ENCODE measurements at places on chromosomes 7 and 10.

- no peak for DNase-seq
Measured at GRCh38 chr10:4254101-4254994, 469.3 kb upstream of the KLF6 start.

- DNase-seq: no peak
Measured at GRCh38 chr7:80499350-80499953, 12.4 kb downstream of the GNAT3 start.

- no peak for DNase-seq
Measured at GRCh38 chr10:124648738-124649137, 95.4 kb downstream of the FAM53B start.

DNA sequence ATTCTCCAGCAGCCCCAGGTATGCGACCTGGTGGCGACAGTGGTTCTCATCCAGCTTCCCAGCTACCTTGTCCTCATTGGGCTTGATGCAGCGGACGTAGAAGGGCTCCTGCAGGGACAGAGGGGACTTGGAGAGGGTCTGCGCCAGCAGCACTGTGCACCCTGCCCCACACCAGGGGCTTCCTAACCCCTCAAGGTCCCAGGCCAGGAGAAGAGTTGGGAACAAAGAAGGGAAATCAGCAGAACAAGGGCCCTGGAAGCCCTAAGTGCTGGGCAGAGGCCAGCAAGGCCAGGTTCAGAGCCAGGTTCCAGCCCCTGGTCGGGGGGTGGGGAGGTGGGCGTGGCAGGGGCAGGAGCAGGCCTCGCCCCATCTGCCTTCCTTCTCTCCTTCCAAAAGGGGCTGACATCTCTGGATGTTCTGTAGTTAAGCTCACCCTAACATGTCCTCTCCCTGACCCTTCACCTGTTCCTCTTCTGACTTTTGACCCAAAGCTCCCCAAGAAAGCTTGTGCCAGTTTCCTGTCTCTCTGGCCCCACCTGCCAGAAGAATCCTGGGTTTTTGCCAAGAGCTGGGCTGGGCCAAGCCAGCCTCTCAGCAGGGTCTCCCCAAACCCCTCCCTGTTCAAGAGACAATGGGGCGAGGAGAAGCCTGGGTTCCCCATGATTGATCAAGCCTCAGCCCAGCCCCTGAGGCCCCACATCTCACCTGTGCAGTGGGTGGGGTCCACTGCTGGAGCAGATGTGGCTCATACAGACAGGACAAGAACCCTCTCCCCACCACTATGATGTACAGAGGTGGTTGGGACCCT is 11.9 kb downstream of the MYO1G start:
- DNase-seq: no peak

GRCh38 chr10:19250546-19250945 is 201.9 kb downstream of the MALRD1 start:
- DNase-seq: no peak

DNA sequence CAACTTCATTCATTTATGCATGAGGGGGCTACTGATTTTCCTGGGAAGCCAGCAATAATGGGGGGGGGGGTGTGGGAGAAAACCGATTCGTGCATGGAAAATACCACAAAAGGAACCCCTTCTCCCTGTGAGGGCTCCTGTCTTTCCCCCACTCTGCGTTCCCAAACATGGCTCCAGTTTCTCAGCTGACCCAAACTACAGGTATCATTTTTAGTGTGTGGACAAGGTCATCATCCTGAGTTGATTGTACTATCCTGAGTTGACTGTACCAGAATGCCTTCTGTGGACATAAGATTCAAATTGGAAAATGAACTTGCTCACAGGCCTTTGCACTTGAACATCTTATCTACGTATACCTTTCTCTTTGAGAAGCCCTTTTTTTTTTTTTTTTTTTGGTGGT is 49.9 kb downstream of the ZRANB1 start:
- DNase-seq: no peak

- DNase-seq: no peak
Measured at GRCh38 chr7:129163875-129164544, 19.5 kb downstream of the TSPAN33 start.

DNA sequence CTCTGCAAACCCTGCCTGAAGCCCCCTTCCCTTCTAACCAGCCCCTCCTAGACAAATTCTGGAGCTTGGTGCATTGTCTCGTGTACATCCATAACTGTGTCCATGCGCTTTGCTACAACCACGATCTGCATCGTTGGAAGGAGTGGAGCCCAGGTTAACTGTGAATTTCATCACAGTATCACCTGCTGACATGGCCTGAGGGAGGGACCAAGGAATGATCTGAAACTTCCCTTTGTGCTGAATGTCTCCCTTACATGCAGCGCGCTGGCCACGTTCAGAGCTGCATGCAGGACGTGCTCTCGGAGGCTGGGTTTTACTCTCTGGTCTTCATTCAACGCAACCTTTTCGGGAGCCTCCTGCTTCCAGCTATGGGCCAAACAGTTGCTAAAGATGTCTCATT is 222.3 kb downstream of the CUX1 start:
- no peak for DNase-seq

DNA sequence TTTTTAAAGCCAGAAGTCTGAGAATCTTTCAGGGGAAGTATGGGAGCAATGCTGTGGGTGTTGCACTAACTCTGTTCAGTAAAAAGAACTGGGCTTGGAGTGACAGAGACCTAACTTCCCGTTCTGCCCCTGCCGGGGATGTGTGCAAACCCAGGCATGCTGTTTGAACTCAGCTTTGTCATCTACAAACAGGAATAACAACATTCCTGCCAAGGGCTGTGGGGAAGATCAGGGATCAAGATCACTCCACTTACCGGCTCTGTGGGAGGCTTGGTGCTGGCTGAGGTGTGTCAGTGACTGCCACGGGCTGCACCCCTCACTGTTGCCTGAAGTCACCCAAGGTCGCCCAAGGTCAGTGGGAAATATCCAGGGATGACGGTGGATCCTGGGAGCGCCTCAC is 23.1 kb upstream of the DRGX start:
- DNase-seq: no peak

DNA sequence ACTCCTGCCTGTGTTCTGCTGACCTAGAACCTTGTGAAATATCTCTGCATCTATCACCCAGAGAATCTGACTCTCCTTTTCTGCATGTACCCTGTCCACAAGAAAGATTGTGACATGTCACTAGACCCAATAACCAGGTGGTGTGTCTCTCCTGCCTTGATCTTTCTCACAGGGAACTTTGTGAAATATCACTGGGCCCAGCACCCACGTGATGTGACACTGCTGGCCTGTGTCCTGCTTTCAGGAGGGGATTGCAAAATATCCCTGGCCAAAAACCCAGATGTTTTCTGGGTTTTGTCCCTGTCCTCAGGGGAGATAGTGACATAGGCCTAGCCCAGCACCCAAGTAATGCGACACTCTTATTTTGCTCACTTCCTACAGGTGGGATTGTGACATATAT is 10.1 kb upstream of the ZNF107 start:
- no peak for DNase-seq

DNA sequence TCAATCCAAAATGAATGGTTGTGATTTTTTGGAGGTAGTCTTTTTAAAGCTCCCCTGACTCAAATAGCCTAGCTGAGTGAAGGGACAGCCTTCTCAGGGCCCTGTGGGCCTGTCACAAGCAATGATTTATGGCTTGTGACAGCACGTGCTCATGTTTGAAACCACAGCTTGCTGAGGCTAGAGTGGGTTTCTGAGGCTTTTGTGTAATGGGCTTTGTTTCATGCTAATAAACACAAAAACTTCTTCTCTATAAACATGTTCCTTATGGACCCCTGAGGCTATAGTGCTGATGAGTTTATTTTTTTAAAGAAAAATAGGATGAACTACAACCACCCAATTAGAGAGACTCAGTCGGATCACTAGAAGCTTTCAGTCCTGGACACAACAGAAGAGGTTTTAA is 36.1 kb upstream of the BET1 start:
- DNase-seq: no peak

- DNase-seq: no peak
Measured at GRCh38 chr7:296373-296945, 6.5 kb downstream of the FOXL3 start.

DNA sequence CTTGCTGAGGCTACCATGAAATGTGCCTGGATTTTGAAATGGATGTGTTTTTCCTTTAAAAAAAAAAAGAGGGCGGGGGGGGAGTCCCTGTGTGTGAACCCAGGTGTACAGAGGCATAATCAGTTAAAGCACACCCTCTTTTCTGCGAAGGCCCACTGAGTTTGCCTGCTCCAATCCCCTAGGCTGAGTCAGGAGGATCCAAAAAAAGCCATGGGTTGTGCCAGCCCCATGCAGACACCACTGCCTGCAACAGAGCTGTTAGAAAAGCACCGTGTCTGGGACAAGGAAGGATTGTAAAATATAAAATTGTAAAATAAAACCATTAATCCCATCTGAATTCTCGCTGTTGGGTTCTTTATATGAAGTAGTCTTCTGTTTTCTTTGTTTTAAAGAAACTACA is 217.9 kb downstream of the ADAM12 start:
- DNase-seq: no peak

DNA sequence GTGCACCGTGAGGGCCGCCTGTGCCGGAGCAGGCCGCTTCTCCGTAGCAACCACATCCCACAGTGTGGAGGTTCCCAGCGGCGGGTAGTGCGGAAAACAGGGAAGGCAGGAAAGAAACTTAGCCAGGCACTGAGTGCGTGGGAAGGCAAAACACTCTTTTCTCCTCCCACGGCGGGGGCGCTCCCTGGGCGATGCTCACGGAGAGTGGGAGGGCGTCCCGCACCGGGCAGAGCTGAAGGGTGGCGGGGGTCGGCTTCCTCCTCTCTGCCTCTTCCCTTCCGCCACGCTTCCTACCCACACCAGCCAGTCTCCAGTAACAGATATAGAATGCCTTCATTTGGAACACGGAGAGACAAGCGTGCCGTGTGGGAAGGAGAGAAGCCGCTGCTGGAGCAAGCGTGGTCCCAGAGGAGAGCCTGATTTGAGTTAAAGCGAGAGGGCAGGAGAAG is 252.5 kb downstream of the PAXIP1 start:
- no peak for DNase-seq

DNA sequence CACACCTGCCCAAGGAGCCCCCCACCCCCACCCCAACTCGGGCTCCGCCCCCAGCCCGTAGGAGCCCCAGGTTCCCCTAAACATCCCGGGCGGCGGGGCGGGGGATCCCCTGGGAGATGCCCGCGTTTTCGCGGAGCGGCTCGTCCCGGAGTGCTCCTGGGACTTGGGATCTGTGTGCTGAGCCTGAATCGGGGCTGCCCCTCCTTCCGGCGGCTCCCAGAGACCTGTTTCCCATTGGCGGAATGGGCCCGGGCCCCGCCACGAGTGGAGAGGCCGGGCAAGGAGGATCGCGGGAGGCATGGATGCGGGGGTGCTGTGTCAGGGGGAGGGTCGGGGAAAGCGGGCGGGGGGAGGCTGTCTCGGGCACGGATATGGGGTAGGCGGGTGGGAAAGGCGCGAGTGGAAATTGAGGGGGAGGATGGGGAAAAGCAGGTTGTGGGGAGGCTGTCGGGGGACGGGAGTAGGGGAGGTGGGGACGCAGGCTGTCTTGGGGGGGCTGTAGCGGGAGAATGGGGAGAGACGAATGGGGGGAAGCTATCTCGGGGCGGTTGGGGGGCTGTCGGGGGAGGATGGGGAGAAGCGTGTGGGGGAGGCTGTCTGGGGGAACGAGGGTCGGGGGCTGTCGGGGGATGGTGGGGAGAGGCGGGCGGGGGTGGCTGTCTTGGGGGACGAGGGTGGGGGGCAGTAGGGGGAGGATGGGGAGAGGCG is 572 bp upstream of the BHLHA15 start:
- DNase-seq: peak; percentile 26

- DNase-seq: peak; percentile 32
Measured at GRCh38 chr10:21534604-21535493, 817 bp downstream of the MLLT10 start.

- DNase-seq: no peak
Measured at GRCh38 chr10:111151595-111152307, 74.9 kb downstream of the ADRA2A start.

DNA sequence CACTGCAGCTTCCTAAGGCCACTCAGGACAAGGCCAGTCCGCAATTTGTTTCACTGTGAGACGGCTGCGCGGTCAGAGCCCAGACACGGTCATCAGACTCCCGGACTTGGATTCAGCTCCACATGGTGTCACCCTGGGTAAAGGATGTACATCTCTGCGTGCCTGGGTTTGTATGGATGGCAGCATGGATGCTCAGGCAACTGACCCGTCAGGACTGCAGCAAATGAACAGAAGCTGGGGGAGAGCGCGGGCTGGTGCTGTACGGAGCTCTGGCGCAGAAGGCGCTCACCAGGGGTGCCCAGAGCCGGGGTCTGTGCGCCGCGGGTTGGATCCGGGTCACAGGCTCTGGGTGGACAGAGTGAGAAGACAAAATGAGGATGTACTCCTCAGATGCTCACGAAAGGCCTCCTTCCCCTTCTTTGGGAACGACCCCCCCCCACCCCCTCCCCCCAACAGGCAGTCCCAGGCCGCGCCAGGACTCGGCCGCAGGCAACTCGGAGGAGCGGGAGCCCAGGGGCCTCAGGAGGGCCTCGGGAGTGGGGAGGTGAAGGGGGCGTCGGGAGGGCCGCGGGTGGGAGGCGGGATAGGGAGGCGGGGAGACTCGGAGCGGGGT is 92.4 kb downstream of the CXCL12 start:
- no peak for DNase-seq

DNA sequence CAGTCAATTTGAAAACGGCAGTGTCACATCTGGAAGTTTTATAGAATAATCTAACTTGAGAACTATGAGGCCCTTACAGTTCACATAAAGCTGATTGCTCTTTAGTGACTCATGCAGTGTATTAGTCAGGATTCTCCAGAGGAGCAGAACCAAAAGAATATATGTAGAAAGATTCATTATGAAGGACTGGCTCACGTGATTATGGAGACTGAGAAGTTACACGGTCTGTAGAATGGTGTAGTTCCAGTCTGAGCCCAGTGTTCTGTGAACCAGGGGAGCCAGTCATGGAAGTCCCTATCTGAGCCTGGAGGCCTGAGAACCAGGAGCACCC is 21.5 kb downstream of the RBM33 start:
- no peak for DNase-seq

- DNase-seq: no peak
Measured at GRCh38 chr10:112973046-112973445, 23.0 kb downstream of the TCF7L2 start.

DNA sequence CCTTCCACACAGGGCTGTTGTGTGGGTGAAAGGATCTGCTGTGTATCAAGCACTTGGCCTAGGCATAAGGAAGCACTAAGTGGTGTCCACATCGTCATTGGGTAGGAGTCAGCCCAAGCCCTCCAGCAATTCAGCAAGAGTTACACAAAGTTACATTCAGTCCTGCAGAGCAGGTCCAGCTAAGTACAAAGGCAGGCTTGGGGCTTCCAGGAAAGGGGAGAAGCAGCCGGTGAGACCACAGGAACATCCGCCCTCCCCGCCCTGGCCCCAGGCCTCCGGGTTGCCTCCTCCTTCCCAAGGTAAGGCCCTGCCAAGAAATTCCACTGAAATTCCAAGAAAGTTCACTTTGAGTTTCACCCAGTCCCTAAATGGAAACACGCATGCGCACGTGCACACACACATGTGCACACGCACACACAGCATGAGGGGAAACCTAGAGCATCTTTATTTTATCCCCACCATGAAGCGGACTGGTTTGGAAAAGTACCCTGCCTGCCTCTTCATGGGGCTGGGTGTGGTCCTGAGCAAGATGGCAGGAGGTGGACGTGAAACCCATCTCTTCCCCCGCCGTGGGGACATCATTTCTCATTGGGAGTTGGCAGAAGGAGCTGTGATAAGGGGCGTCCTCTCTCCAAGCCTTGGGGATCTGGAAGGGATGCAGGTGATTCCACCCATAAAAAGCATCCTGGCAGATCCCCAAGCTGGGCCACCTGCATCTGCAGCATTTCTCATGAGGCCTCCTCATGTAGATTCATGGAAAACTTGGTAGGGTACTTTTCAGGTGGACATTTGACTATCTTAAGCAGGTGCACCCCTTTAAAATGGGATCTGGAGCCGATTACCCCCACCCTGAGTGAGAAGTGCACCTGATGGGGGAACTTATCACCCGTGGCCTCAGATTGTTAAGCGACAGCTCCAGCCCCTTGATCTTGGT is 69.1 kb upstream of the NANOS1 start:
- DNase-seq: no peak
